ENCODE measurements at places on chromosomes 7 and 10.

DNA sequence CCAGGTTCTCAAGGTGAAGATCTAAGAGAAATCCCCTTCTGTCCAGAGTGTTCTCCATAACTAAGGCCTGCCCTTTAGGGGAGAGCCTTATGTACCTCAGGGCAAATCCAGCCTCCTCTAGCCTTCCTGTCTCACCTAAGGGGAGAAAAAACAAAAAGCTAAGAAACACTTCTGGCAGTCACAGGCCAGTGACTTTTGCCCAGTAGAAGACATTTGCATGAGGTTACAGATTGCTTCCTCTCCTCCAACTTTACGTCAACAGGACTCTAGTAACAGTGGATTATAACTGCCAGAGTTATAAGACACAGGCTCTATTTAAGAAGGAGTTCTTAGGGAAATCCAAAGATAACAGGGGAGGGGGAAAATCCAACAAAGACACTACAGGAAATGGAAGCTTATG lies 15.9 kb upstream of the FAM241B start:
- DNase-seq, result no peak

DNA sequence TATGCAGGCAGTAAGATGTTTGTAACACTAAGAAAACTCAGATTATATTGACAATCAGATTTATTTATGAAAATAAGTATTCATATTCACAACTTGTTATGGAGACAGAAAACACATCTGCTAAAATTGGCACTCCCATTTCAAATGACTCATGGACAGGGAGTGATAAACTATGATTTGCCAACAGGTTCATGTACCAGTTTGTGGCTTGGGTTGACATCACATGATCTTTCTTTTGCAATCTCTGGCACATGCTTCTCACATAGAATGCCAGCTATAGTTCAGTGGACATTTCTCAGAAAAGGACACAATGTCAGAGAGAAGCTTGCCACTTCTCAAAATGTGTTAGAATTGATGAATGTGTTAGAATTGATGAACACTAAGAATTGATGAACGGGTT lies 663.2 kb upstream of the ANKRD30A start:
- no peak for DNase-seq

GRCh38 chr10:90919683-90920574 lies 958 bp downstream of the ANKRD1 start:
- DNase-seq, result no peak

- no peak for DNase-seq
These were observed 9.8 kb downstream of the UPP1 start for GRCh38 chr7:48098846-48099245.

GRCh38 chr7:116740755-116741462 lies 68.9 kb downstream of the MET start:
- no peak for DNase-seq

DNA sequence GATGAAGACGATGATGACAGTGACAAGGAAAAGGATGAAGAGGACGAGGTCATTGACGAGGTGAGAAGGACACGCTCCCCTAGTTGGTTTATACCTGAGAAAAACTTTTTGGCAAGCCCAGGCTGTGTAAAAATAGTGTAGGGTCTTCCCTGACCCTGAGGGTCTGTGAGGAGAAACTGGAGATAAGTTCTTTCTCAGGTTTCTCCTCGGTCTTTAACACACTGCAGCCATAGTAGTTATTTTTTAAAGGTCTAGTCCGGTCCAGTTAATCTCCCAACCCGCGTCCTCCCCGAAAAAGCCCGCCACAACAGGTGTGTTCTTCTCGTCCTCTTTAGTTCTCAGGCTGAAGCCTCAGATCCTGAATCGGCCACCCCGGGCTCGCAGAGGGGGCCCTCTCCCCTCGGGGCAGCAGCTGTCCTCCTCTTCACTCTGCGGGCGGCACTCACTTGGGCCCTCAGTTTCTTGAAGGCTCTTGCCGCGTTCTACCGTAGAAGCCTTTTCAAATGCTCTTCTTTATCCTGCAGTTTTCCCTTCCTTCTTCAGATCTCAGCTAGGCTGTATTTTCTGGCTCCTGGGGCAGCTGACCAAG lies 411 bp downstream of the BCCIP start:
- DNase-seq, result no peak

- DNase-seq, result no peak
These were observed 185.9 kb downstream of the CRPPA start for GRCh38 chr7:16235147-16236114.

DNA sequence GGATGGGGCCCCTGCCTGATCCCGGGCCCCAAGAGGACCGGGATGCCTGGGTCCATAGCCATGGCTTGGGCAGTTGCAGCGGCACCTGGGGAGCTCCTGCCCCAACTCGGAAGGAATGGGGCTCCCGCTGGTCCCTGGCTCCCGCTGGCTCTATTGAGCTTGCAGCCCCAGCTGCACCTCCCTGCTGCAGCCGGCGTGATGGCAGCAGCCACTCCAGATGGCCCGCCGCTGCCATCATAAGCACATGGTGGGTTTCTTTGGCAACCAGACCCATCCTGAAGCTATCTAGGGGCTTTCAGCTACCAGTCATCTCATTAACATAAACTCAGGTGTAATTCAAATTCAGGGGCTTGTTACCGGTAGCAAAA lies 11.1 kb upstream of the DNMBP start:
- no peak for DNase-seq

- no peak for DNase-seq
These were observed 130.0 kb upstream of the LANCL2 start for GRCh38 chr7:55235115-55235514.

DNA sequence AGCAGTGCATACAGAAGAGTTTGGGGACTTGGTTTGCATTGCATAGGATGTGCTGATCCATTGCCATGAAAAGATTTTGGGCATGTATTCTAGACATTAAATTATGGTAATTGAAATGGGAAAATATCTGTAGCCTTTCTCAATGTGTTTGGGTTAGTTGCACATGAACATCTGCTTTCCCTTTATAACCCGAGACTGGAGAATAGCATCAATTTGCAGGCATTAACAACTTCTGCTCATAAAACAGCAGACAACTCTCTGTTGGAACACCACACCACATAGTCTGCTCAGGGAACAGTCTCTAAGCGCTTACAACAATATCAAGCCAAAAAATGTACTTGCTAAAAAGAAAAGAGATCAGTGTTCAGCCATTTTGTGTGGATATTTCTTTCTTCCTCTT lies 1391.1 kb upstream of the LRRTM3 start:
- no peak for DNase-seq

- no peak for DNase-seq
These were observed 6.6 kb upstream of the RHBDD2 start for GRCh38 chr7:75872073-75872782.

- no peak for DNase-seq
These were observed 303.5 kb upstream of the AOAH start for GRCh38 chr7:37027557-37028341.

GRCh38 chr7:50793947-50794570 lies 11.4 kb upstream of the GRB10 start:
- DNase-seq, result no peak

DNA sequence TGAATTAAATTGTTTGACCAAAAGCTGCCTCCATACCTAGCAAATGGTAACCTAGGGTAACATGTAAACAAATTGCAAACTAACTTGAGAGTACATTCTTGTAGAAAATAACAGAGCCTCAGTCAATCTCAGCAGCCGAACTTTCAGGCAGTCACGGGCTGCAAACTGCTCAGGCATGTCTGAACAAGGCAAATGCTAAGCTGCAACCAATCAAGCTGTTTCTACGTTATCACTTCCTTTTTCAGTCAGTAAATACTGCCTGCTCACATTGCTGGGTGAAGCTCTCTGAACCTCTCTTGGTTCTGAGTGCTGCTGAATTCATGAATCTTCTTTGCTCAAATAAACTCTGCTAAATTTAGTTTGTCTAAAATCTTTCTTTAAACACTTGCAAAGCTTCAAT lies 1212.4 kb downstream of the SORCS1 start:
- DNase-seq, result no peak

- no peak for DNase-seq
These were observed 25.8 kb downstream of the STEAP1 start for GRCh38 chr7:90180011-90180585.

- DNase-seq, result no peak
These were observed 17.5 kb downstream of the ZNF33A start for GRCh38 chr10:38027986-38028385.

DNA sequence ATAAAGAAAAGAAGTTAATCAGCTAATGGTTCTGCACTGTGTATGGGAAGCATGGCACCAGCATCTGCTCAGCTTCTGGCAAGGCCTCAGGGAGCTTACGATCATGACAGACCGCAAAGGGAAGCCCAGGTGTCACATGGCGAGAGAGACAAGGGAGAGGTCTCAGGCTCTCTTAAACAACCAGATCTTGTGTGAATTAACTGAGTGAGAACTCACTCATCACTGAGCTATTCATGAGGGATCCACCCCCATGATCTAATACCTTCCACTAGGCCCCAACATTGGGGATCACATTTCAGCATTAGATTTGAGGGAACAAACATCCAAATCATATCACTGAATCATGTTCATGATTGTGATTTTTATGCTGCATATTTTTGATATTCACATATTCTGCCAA lies 5.8 kb downstream of the USP54 start:
- DNase-seq, result no peak

- no peak for DNase-seq
These were observed 241.9 kb downstream of the GRID1 start for GRCh38 chr10:86124734-86125133.

GRCh38 chr7:8178353-8178752 lies 83.6 kb downstream of the ICA1 start:
- no peak for DNase-seq

- no peak for DNase-seq
These were observed 49.6 kb downstream of the INPP5A start for GRCh38 chr10:132587175-132587574.

DNA sequence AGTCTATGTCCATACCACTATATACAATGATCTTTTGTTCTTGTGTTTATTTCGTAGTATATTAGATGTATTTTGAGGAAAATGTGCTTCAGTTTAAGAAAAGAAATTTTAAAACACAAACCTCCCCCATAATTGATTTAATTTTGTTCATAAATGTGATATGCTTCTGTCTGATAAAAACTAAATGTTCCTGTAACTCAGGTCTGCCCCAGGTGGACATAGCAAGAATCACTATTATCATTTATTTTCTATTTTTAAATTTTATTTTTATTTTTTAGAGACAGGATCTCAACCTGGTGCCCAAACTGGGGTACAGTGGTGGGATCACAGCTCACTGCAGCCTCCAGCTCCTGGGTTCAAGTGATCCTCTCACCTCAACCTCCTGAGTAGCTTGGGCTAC lies 43.2 kb downstream of the BEND7 start:
- DNase-seq, result no peak

Measured in CD8-positive, alpha-beta memory T cell (primary cell).